ENCODE measurements at places on chromosomes 4 and X.
A peak's percentile ranks its signal among the peaks of the same experiment; 100 is the strongest.

DNA sequence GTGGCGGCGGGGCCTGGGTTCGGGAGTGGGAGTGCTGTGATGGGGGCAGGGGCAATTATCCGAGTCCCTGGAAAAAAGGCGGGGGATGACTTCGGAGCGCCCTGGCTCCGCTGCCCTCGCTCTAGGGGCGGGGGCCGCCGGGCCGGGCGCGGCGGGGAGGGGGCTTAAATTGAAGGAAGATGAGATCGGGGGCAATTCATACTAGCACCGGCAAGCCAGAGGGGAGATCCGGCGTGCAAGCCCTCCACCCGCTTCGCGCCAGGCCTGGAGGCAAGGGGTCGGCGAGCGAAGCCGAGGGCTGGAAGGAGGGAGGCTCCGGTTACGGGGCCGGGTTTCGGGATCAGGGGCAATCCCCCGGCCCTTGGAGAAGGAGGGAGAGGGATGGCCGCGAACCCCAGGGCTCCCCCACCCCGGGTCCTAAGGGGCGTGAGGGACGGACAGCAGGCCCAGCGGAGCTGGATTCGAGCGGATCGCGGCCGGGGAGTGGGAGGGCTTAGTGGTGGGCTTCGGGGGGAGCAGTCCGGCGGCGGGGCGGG is 1.2 kb downstream of the BCORL1 start:
- no peak overlapping the region for H3K4me3 ChIP-seq
- H3K27ac ChIP-seq = no peak overlapping the region
- H3K27me3 ChIP-seq = no peaks in the 10 kb centered on the region
- DNase-seq = peak; percentile 23

GRCh38 chr4:37661772-37662171 is 24.4 kb downstream of the RELL1 start:
- no peaks in the 10 kb centered on the region for H3K36me3 ChIP-seq
- no peaks in the 10 kb centered on the region for H3K27me3 ChIP-seq
- H3K4me1 ChIP-seq = peaks cover 22% of the 10 kb centered on the region
- H3K27ac ChIP-seq = peak overlapping the region; percentile 44
- DNase-seq = no peak

- no peak for DNase-seq
- no peak overlapping the region for H3K4me3 ChIP-seq
- H3K36me3 ChIP-seq = no peaks in the 10 kb centered on the region
- no peaks in the 10 kb centered on the region for H3K27me3 ChIP-seq
These were observed 52.4 kb downstream of the MAP3K15 start for GRCh38 chrX:19462879-19463278.

DNA sequence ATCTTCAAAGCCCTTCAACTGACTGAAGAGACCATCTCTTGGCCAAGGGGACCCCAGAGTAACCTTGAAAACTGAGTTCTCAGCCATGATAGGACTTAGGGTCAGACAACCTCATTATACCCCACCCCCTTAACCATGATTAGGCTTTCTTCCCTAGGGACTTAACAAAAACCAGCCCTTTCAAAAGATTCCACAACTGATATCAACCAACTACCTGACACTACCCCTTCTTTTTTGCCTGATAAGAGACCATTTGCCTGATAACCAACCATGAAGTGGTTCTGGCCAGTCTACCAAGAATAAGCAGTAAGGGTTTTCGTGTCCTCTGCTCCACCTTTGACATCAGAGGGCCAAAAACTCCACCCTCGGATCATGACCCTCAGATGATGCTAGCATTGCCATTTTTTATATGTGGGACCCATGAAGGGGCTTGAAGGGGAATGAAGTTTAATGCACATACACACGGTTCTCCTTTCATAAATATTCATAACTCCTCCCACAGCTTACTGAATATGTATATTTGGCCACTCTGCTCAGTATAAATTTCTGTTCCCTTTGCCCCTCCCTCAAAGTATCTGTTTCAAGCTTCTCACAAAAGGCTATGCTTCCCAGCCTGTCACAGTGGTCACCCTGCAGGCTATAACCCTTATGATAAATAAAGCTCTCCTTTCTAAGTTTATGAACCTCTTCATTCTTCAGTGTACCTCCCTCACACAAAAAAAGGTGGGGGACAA is 12.3 kb downstream of the TBCK start:
- H3K27me3 ChIP-seq = no peaks in the 10 kb centered on the region
- DNase-seq = no peak
- H3K4me1 ChIP-seq = no peaks in the 10 kb centered on the region
- H3K4me3 ChIP-seq = no peak overlapping the region
- H3K27ac ChIP-seq = no peak overlapping the region
- H3K36me3 ChIP-seq = no peaks in the 10 kb centered on the region

GRCh38 chr4:69828828-69829227 is 31.1 kb downstream of the SULT1E1 start:
- H3K27me3 ChIP-seq = no peaks in the 10 kb centered on the region
- H3K4me3 ChIP-seq = no peak overlapping the region
- no peaks in the 10 kb centered on the region for H3K36me3 ChIP-seq
- H3K4me1 ChIP-seq = peaks cover 14% of the 10 kb centered on the region

DNA sequence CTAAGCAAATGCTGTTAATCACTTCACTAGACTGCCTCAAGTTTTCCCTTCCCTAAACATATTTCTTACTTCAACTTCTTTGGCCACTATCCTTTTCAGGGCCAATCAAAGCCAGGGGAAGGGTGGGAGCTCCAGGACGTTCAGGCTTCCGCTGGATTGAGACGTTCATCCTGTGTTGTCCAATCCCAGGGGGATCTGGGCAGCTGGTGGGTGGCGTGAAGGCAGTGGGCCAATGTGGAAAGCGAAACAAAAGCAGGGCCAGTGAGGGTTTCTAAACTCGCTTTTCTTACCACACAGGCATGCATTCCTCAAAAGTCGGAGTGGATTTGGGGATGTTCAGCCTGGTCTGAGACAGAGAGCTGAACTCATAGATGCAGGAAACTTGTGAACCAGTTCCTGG is 7.6 kb downstream of the CXCL13 start:
- no peaks in the 10 kb centered on the region for H3K27me3 ChIP-seq
- DNase-seq = no peak
- H3K27ac ChIP-seq = no peak overlapping the region
